ENCODE measurements at places on chromosomes 1 and 21. TPM values are rescaled to one million over a fixed set of nuclear protein-coding genes. Genes with fewer than 3 reads are reported as not detected.

CFHR2 gene
- total RNA-seq, result not detected

PGBD5 gene
- 3.1 TPM for total RNA-seq

UBE2U gene
- not detected for total RNA-seq

PRAMEF18 gene
- total RNA-seq, result not detected

- H3K27me3 ChIP-seq, result no peaks in the 10 kb centered on the region
- H3K36me3 ChIP-seq, result no peaks in the 10 kb centered on the region
- no peak overlapping the region for H3K4me3 ChIP-seq
- no peak for DNase-seq
- H3K4me1 ChIP-seq, result no peaks in the 10 kb centered on the region
These were observed 27.7 kb downstream of the FBXO2 start for GRCh38 chr1:11626551-11626950.

DNA sequence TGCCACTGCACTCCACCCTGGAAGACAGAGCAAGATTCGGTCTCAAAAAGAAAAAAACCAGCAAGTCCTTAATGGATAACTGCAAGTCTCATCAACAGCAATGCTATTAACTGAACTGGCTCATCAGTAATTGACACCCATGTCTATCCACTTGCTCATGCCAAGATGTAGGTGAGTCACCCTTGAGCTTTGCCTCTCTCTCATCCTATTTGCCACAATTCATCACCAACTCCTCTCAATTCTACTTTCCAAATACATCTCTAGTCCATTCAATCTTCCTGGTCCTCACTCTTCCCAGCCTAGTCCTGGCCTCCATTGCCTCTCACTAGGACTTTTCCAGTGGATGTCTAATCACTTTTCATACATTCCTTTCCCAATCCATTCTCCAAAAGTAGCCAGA, 103.7 kb upstream of the PRMT6 start:
- no peak overlapping the region for H3K4me3 ChIP-seq
- H3K36me3 ChIP-seq, result no peaks in the 10 kb centered on the region
- no peaks in the 10 kb centered on the region for H3K4me1 ChIP-seq
- no peak overlapping the region for H3K27ac ChIP-seq
- no peak for DNase-seq
- H3K27me3 ChIP-seq, result no peaks in the 10 kb centered on the region

- H3K4me3 ChIP-seq, result no peak overlapping the region
- no peaks in the 10 kb centered on the region for H3K36me3 ChIP-seq
- H3K27me3 ChIP-seq, result peaks cover 15% of the 10 kb centered on the region
- H3K4me1 ChIP-seq, result peaks cover 11% of the 10 kb centered on the region
- no peak overlapping the region for H3K27ac ChIP-seq
These were observed 10.2 kb downstream of the C1orf216 start for GRCh38 chr1:35708441-35708921.

DNA sequence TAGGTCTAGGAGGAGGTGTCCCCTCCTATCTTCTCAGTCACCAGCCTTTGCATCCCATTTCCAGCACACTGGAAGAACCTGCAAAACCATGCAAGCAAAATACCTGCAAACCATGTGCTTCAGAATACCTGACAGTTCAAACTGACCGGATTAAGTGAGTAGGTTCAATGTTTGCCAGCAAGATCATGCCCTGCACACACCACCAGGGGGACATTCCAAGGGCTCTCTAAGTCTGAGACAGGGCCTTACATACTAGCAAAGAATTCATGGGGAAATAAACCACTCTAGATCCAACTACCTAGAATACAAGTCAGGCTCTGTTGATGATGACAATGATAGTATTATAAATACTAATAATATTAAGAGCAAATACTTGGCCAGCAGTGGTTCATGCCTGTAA, 27.6 kb downstream of the INPP5B start:
- H3K4me3 ChIP-seq, result no peak overlapping the region
- DNase-seq, result no peak
- H3K27me3 ChIP-seq, result no peaks in the 10 kb centered on the region
- peaks cover 17% of the 10 kb centered on the region for H3K36me3 ChIP-seq
- peaks cover 16% of the 10 kb centered on the region for H3K4me1 ChIP-seq

GRCh38 chr1:36565576-36566501, 83.1 kb upstream of the CSF3R start:
- no peak overlapping the region for H3K27ac ChIP-seq
- no peaks in the 10 kb centered on the region for H3K4me1 ChIP-seq
- H3K27me3 ChIP-seq, result no peaks in the 10 kb centered on the region
- no peak overlapping the region for H3K4me3 ChIP-seq
- H3K36me3 ChIP-seq, result no peaks in the 10 kb centered on the region

GRCh38 chr1:27568300-27569087, 35.5 kb downstream of the AHDC1 start:
- peak; percentile 99 for DNase-seq
- H3K4me3 ChIP-seq, result no peak overlapping the region
- no peaks in the 10 kb centered on the region for H3K27me3 ChIP-seq
- no peaks in the 10 kb centered on the region for H3K36me3 ChIP-seq
- peak overlapping the region; percentile 92 for H3K27ac ChIP-seq

DNA sequence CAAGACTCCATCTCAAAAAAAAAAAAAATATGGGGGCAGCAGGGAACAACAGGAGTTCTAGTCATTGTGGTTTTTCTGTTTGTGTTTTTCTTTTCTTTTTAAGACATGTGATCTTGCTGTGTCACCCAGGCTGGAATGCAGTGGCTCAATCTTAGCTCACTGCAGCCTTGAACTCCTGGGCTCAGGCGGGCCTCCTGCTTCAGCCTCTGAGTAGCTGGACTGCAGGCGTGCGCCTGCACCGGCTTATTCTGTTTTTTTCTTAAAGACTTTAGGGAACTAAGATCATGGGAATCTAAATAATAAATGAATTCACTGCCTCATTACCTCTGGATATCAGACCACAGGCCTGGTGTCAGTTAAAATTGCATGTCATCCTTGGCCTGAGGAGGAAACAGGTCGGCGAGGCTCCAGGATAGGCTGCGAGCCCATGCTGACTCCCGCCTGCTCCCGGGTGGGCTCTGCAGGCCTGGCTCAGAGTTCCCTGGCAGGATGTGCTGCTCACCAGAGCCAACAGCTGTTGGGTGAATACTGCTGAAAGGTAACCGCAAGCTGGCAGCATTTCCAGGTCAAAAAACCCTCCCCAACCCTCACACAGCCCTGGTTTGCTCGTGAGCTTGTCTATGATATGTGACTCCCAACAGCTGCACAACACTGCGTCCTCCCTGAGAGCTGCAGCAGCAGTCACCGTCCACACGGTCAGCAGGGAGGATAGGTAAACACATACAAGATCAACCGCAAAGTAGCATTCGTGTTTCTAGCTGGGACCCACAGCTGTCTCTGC, 58.1 kb downstream of the SCCPDH start:
- H3K4me3 ChIP-seq, result no peak overlapping the region
- no peak overlapping the region for H3K27ac ChIP-seq
- H3K27me3 ChIP-seq, result no peaks in the 10 kb centered on the region
- no peak for DNase-seq

GRCh38 chr1:115196296-115196695, 107.0 kb upstream of the TSPAN2 start:
- H3K36me3 ChIP-seq, result no peaks in the 10 kb centered on the region
- H3K4me3 ChIP-seq, result no peak overlapping the region
- DNase-seq, result no peak
- no peaks in the 10 kb centered on the region for H3K27me3 ChIP-seq
- no peaks in the 10 kb centered on the region for H3K4me1 ChIP-seq
- no peak overlapping the region for H3K27ac ChIP-seq

DNA sequence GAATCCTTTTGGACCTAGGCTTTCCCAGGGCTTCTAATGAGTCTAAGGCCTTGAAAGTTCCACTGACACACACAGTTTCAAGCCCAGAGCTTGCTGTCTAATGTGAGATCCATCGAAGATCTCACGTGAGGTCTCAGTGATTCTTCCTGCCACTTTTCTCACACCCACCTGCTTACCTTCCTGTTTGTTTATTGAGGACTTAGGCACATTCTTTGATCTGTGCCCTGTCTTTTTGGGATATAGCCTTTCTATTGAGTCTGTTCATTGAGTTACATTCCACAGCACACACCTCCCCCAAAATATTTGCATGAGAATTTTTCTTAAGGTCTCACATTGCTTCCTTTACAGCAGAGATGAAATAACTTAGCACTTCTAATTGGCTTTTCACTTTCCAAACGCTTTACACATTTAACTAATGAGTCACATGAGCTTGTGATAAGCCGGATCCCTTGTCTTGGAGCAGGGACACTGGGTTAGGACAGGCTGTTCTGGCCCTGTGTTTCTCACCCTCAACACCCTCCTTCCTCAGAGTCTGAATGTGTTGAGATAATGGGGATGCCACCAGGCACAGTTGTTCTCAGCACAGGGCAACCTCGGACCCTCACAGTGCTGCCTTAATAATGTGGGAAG, 288.3 kb downstream of the TM2D1 start:
- H3K4me3 ChIP-seq, result no peak overlapping the region
- no peaks in the 10 kb centered on the region for H3K4me1 ChIP-seq
- no peaks in the 10 kb centered on the region for H3K36me3 ChIP-seq
- no peaks in the 10 kb centered on the region for H3K27me3 ChIP-seq

GRCh38 chr21:23694390-23694789, 1912.9 kb downstream of the MRPL39 start:
- no peaks in the 10 kb centered on the region for H3K4me1 ChIP-seq
- H3K27me3 ChIP-seq, result no peaks in the 10 kb centered on the region
- H3K4me3 ChIP-seq, result no peak overlapping the region
- H3K27ac ChIP-seq, result no peak overlapping the region
- no peaks in the 10 kb centered on the region for H3K36me3 ChIP-seq
- DNase-seq, result no peak

GRCh38 chr1:36301220-36301619, 4.9 kb upstream of the SH3D21 start:
- no peak overlapping the region for H3K4me3 ChIP-seq
- peak overlapping the region; percentile 18 for H3K27ac ChIP-seq
- H3K36me3 ChIP-seq, result peaks cover 53% of the 10 kb centered on the region
- no peaks in the 10 kb centered on the region for H3K27me3 ChIP-seq
- no peak for DNase-seq

DNA sequence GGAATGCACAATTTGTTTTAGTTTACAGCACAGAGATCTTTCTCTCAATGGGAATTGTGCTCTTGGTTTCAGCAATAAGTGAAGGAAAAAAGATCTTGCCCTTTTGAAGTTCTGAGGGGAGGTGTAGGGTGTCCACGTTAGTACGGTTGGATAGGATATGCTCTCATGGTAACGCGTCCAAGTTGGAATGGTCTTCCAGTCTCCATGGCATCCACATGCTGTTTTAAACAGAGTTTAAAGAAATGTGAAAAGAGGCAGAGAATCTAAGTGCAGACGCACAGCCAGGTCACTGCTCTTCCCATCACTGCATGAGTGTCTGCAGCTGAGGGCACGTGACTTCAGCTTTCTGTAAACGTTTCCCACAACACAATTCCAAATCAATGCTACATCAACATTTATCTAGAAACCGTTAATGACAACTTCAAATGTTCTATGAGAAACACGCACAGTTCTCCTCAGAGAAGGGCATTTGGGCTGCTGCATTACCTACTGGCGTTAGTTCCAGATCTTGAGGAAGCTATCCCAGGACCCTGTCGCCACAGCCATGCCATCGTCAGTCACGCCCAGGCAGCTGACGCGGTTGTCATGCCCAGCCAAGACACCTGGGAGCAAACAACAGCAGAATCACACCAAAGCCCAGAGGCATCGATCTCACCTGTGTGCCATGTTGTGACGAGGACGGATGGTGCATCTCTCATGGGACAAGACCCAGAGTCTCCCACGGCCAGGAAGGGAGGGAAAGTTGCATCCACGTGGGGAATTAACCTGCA, 8.8 kb upstream of the NADK start:
- H3K36me3 ChIP-seq, result peaks cover 47% of the 10 kb centered on the region
- no peak overlapping the region for H3K27ac ChIP-seq
- H3K4me3 ChIP-seq, result no peak overlapping the region

DNA sequence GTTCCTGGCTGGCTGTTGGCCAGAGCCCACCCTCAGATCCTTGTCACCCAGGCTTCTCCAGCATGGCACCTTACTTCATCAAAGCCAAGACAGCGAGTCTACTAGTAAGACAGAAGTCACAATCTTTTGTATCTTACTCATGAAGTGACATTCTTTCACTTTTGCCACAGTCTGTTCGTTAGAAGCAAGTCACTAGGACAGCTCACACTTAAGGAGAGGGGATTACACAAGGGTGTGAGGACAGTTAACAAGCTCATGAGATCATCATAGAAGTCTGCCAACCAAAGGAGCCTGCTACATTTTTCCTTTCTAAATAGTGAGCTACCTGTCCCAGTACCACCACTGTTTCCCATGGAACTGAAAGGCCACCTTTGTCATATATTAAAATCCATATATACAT, 61.5 kb downstream of the PACC1 start:
- no peak overlapping the region for H3K4me3 ChIP-seq
- no peaks in the 10 kb centered on the region for H3K27me3 ChIP-seq
- DNase-seq, result no peak
- H3K27ac ChIP-seq, result no peak overlapping the region
- peaks cover 41% of the 10 kb centered on the region for H3K36me3 ChIP-seq
